ENCODE measurements at places on chromosomes 1 and 21.

GRCh38 chr1:199044191-199044590 is 405.4 kb downstream of the PTPRC start:
- DNase-seq = no peak

- peak; percentile 55 for DNase-seq
Measured at GRCh38 chr21:37862536-37862935, 53.7 kb downstream of the KCNJ6 start.

- no peak for DNase-seq
Measured at GRCh38 chr1:161890574-161890973, 124.5 kb downstream of the ATF6 start.

GRCh38 chr1:161175771-161176453 is 1.4 kb downstream of the B4GALT3 start:
- no peak for DNase-seq

GRCh38 chr1:185317886-185318310 is 855 bp upstream of the IVNS1ABP start:
- DNase-seq = no peak

DNA sequence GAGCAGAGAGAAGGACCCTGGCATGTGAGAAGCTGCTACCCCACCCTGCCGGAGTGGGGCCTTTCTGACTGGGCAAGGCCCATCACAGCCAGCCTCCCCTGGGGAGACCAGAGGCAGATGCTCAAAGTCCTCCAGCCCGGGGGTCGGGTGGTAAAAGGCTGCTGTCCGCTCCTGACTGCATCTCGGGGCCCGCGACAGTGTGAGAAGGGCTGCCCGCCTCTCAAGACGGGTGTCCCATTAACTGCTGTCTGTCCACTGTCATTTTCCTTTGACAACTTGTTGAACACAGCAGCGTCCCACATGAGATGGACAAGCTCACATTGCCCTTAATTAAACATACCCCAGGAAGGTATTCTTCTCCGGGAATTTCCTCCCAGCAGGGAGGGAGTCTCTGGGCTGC is 91.4 kb upstream of the ARHGEF16 start:
- DNase-seq = no peak

DNA sequence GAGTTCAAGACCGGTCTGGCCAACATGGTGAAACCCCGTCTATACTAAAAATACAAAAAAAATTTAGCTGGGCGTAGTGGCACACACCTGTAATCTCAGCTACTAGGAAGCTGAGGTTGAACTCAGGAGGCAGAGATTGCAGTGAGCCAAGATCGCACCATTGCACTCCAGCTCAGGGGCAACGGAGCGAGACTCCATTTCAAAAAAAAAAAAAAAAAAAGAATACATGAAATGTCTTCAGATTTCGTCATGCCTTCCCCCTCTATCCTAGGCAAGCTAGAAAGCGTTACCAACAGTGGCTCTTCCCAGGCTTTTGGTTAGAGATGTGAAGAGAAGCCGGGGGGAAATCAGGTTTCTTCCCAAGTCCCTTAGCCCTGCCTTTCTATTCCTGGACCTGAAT is 3.6 kb downstream of the TFF1 start:
- DNase-seq = no peak

DNA sequence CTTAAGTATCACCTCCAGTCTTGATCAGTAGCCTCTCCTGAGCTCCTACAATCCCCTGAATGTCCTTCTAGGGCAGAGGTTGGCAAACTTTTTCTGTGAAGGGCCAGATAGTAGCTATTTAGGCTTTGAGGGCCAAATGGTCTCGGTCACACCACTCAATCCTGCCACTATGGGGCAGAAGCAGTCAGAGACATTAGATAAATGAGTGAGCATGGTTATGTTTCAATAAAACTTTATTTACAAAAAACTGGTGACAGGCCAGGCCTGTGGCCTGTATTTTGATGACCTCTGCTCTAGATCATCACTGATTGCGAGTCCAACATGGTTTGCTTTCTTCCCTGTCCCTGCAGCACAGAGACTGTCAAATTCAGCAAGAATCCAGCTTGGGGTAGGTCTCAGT is 36.3 kb downstream of the LRP8 start:
- DNase-seq = peak; percentile 27
